ENCODE measurements at places on chromosomes 16 and 17. TPM values are rescaled to one million over a fixed set of nuclear protein-coding genes. Genes with fewer than 3 reads are reported as not detected.

GRCh38 chr17:48282303-48282702 is 147.7 kb downstream of the SKAP1 start:
- DNase-seq = no peak

DNA sequence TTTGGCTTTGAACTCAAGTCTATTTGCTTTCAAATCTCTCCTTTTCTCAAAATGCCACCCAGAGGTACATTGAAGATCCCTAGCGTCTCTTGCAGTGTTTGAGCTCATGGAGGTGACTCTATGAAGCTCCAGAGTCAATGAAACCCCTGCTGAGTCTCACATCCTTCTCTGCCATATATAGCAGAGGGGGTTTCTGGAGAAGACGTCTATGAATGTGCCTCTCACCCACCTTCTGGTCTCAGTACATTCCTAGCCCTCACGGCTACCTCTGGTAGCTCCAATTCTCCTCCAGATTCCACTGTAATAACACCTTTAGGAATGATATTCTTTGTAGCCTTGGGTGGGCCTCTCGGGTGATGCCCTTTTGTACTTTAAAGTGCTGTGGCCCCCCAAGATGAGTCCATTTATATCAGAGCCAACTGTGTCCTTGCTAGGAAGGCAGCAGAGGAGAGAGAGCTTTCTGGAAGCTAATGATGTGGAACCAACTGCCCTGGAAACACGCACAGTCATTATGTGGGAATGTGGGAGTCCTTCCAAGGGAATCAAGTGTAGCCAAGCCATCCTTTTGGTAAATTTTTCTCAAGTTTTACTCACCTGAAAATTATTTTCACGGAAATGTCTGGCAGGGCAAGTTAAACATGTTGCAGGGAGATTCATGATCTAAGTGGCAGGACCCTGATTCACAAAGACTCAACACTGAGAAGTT is 123.4 kb downstream of the ASIC2 start:
- no peak for DNase-seq

GRCh38 chr16:81310045-81310644 is 4.6 kb upstream of the GAN start:
- DNase-seq = peak; percentile 38

The VMO1 gene
- 0.30 TPM for total RNA-seq

All from activated CD4-positive, alpha-beta T cell treated with anti-CD3 and anti-CD28 coated beads for 36 hours (primary cell).